Adipocyte (in vitro differentiated cells): ENCODE measurements at places on chromosomes 12 and 14.

DNA sequence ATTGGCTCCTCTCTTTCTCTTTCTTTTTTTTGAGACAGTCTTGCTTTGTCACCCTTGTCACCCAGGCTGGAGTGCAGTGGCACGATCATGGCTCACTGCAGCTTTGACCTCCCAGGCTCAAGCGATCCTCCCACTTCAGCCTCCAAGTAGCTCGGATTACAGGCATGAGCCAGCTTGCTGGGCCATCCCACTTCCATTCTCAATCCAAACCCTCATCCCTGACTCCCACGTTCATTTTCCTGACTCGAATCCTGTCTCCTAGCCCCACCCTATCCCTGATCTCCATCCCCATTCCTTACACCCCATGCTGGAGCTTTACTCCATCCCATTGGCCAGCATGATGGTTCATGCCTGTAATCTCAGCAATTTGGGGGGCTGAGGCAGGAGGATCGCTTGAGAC is 7.8 kb downstream of the SPRYD4 start:
- DNase-seq: no peak

GRCh38 chr12:53829130-53829819 is 77.5 kb upstream of the CISTR start:
- no peak for DNase-seq

- no peak for DNase-seq
These were observed 18.8 kb upstream of the LTA4H start for GRCh38 chr12:96054244-96054610.

GRCh38 chr12:129753586-129753985 is 150.2 kb downstream of the TMEM132D start:
- peak; percentile 88 for DNase-seq

DNA sequence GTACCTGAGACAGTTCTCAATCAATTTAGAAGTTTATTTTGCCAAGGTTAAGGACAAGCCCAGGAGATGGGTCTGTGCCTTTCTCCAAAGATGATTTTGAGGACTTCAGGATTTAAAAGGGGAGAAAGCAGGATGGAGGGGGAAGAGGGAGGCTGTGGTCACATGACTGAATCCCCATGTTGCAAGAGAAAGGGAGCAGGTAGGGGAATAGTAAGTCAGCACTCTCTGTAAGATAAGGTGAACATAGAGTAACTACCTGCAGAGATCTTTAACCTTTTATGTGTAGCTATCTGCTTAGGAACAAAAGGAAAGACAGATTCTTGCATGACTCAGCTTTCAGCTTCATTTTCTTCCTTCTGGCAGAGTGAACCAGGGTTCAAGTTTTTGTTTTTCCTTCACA is 25.9 kb downstream of the DGLUCY start:
- no peak for DNase-seq

- no peak for DNase-seq
These were observed 2.7 kb downstream of the TTC6 start for GRCh38 chr14:37597914-37598746.

GRCh38 chr14:95561001-95561412 is 26.2 kb downstream of the GLRX5 start:
- peak; percentile 86 for DNase-seq

DNA sequence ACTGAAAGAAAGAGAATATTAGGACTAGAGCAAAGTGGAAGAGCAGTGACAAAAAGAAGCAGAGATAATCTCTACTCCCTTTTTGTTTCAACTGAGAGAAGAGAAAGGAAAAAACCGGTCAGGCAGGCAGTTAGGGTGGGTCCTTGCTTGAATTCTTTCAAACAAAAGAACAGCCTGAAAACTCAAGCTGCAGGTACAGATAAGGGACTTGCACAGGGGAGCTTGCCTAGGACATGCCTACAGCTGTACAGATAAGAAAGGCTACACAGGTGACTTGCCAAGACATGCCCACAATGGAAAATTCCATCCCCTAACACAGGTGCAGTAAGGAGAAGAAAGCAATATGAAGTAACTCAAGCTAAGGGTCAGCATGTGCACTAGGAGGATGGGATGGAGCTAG is 532.2 kb upstream of the MIS18BP1 start:
- no peak for DNase-seq

DNA sequence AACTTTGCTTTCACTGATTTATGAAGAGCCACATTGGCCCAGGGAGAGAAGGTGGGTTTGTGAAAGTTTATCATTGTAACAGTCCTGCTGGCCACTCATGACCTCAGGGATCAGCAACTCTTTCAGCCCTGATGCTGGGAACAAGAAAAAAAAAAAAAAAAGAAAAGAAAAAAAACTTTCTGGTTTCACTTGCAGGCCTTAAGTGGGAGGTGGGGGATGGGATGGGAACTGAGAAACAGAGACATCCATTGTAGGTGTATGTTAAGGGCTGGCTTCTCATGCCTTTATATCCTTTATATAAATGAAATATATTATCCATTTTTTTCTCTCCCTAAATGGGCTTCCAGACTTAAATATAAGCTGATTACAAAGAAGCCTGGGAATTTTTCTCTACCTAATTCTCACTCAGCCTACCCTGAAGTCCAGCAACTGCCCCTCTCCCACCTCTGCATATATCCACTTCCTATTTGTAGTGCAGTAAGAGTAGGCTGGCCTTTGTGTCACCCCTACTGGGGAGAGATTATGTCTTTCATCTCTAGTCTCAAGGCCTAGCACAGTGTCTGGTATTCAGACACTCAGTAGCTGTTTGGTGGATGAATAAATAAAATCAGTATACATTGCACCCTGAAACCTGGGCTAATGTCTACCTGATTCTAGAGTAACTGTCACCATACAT is 187.1 kb downstream of the KICS2 start:
- DNase-seq: no peak

GRCh38 chr12:82971584-82971983 is 284.9 kb downstream of the TMTC2 start:
- DNase-seq: no peak

DNA sequence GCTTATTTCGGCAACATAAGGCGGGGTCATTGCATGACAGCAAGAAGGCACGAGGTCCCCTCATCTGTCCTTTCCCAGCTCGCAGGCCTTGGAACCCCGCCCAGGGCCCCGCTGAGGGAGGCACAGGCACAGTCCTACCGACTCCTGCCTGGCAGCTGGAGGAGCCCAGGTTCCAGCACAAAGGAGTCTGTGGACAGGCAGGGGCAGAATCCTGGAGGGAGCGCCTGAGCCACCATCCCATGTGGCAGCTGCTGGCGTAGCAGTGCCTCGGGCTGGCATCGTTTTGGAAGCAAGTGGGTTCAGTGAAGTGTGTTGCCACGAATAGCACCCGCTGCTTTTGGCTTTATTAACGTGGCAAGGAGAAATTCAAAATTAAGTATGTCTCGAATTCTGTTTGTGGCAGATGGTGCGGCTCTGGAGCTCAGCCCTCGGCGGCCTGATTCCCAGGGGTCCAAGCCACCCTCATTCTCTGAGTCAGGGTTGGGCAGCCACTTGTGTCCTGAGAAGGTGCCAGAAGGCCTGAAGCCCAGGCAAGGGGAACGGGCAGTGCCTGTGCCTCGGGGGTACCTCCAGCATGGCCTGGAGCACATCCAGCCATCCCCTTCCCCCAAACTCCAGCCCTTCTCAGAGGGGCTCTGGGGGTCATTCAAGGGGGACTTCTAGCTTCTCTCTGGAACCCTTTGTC is 35.9 kb downstream of the SLC8B1 start:
- peak; percentile 4 for DNase-seq

- DNase-seq: no peak
These were observed 1126.7 kb downstream of the AACS start for GRCh38 chr12:126191949-126192348.

- no peak for DNase-seq
These were observed 128.1 kb upstream of the HMGA2 start for GRCh38 chr12:65696227-65696626.

DNA sequence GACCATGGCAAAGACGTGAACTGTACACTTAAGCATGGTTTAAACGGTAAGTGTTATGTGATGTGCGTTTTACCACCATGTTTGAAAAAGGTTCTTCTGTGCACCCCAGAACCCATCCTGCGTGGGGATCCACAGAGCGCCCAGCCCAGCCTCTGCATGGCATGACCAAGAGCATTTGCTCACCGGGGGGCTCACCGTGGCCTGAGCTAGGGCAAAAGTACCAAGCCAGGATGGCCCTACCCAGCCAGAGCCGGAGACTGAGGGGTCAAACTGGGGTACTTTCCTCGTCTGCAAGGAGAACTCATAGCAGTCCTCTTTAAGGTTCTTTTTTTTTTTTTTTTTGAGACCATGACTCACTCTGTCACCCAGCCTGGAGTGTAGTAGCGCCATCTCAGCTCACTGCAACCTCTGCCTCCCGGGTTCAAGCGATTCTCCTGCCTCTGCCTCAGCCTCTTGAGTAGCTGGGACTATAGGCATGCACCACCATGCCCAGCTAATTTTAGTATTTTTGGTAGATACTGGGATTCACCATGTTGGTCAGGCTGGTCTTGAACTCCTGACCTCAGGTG is 16.4 kb upstream of the ANKRD9 start:
- DNase-seq: no peak

DNA sequence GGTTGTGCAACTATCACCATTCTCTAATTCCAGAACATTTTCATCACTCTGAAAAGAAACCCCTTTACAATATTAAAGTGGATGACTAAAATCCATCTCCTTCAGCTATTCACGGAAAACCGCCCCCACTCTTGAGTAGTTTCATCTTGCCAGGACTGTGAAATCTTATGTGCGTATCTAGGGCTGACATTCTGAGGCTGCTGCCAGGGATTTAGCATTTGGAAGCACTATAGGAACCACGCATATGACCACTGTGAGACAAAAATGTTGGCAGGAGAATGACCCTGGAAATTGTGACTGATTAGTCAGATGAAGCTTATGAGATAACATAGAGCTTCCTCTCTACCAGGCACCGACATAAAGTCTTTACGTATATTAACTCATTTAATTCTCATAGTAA is 305.2 kb upstream of the PDE3A start:
- DNase-seq: peak; percentile 30

GRCh38 chr14:98954349-98955000 is 317.5 kb downstream of the BCL11B start:
- no peak for DNase-seq

DNA sequence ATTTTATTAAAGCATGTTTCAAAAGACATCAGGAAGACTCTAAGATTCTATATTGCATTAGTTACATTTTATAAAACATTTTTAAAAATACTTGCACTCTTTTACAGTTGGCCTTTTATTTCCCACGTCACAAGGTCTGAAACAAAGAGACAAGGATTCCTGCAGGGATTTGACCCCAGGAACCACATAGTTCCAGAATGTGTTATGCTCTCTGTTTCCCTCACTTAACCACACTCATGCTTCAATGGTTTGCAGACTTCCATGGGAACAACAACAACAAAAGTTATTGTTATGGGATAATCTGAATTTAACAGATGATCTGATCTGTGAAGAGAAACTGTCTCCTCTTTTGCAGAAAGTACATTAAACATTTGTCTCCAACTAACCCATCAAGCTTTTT is 104.3 kb upstream of the PPFIA2 start:
- no peak for DNase-seq

- peak; percentile 6 for DNase-seq
These were observed 413.6 kb downstream of the BTG1 start for GRCh38 chr12:91732086-91732485.

DNA sequence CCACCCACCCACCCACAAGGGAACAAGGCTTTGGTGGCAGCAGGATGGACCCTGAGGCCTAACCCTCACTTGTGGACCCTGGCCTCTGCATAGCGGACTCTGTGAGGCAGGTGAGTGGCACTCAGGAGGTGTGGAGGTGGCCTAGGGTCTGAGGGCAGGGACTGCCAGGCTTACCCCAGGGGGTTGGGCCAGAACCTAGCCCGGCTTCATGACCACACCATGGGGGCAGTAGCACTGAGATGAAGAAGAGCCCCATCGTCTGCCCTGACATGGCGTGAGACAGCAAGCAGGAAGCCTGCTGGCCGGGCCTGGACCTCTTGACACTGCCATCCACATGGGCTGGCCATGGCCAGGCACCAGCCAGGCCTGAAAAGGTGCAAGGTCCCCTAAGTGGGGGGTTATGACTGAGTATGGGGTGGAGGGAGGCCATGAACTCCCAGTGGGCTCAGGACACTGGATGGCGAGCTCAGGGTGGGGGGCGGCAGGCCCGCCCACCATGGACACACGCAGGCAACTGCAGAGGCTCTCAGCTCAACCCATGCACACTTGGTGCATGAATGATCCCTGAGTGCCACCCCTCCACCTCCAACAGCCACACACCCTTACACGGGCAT is 29.3 kb downstream of the JAG2 start:
- no peak for DNase-seq

GRCh38 chr12:49662998-49663843 is 39.9 kb downstream of the PRPF40B start:
- DNase-seq: peak; percentile 68

GRCh38 chr14:61934385-61934784 is 172.2 kb downstream of the SNAPC1 start:
- DNase-seq: peak; percentile 86

DNA sequence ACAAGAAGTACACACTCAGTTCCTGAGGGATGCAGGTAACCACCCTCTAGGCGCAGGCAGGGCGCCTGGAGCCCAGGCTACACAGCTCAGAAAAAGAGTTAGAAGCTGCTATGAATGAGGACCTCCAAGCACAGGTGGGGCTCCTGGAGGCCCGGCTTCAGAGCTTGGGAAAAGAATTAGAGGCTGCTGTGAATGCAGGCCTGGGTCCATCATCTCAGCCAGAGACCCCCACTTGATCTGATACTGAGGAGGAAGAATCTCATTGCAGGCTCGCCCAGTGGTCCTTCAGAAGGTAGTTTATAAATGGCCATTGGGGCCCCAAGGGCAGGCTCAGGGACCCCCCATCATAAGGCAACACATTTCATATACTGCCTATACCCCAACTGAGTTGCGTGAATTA is 556.4 kb downstream of the SLC6A15 start:
- no peak for DNase-seq

GRCh38 chr12:116818341-116818856 is 62.8 kb downstream of the HRK start:
- peak; percentile 4 for DNase-seq

DNA sequence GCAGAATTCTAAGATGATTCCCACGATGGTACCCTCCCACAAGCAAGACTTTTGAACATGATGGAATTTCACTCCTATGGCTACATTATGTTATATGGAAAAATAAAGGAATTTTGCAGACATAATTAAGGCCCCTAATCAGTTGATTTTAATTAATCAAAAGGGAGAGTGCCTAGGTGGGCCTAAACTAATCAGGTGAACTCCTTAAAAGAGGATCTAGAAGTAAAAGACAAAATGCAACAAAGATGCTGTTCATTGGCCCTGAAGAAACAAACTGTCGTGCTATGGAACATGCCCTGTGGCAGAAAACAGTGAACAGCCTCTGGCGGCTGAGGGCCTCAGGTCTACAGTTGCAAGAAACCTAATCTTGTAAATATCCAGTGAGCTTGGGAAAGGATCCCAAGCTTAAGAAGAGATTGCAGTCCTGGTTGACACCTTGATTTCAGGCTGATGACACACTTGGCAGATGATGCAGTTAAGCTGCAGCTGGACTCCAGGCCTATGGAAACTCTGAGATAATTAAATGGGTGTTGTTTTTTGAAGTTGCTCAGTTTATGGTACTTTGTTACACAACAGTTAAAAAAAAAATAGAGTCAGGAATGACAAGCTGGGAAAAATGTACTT is 13.8 kb downstream of the TMCC3 start:
- no peak for DNase-seq
